ENCODE measurements at places on chromosomes 4 and X. TPM values are rescaled to one million over a fixed set of nuclear protein-coding genes. Genes with fewer than 3 reads are reported as not detected.

DNA sequence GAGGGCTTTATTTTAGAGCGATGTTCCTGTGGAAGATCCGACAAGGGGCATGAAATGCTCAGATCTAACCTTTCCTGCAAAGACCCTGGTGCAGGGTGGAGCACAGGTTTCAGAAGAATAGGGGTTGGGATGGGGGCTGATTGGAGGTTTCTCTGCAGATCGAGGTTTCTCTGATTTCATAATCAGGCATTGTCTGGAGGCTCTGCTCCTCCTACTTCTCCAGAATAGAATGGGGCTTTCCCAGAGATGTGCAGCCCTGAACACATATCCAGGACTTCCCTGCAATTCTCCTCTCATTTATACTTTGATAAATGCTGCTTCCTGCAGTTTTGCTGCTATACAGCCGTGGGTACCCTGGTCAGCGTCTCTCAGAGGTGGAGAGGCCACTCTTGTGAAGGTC, 397.6 kb upstream of the BOD1L1 start:
- DNase-seq: no peak

Gene CCSER1
- polyA plus RNA-seq: 1.4 TPM

- no peak for DNase-seq
Observed at GRCh38 chr4:185744488-185744862, 67.5 kb downstream of the SORBS2 start.

GRCh38 chr4:6527259-6527658, 47.7 kb upstream of the MAN2B2 start:
- DNase-seq: no peak

Gene CYTL1
- polyA plus RNA-seq: 10.1 TPM

All from urinary bladder (tissue), 4 donors.